Left ventricle myocardium inferior (tissue), 1 donor: ENCODE measurements at places on chromosomes 7 and 10. TPM values are rescaled to one million over a fixed set of nuclear protein-coding genes. Genes with fewer than 3 reads are reported as not detected.

GRCh38 chr7:154899862-154900261, 103.1 kb downstream of the PAXIP1 start:
- no peak overlapping the region for H3K27ac ChIP-seq
- no peaks in the 10 kb centered on the region for H3K36me3 ChIP-seq
- DNase-seq: no peak
- peaks cover 39% of the 10 kb centered on the region for H3K27me3 ChIP-seq
- no peaks in the 10 kb centered on the region for H3K4me1 ChIP-seq

GRCh38 chr7:120502132-120502531, 229.2 kb downstream of the KCND2 start:
- H3K36me3 ChIP-seq: no peaks in the 10 kb centered on the region
- H3K4me1 ChIP-seq: no peaks in the 10 kb centered on the region
- no peak overlapping the region for H3K27ac ChIP-seq
- no peak overlapping the region for H3K4me3 ChIP-seq
- H3K27me3 ChIP-seq: no peaks in the 10 kb centered on the region
- no peak for DNase-seq

DNA sequence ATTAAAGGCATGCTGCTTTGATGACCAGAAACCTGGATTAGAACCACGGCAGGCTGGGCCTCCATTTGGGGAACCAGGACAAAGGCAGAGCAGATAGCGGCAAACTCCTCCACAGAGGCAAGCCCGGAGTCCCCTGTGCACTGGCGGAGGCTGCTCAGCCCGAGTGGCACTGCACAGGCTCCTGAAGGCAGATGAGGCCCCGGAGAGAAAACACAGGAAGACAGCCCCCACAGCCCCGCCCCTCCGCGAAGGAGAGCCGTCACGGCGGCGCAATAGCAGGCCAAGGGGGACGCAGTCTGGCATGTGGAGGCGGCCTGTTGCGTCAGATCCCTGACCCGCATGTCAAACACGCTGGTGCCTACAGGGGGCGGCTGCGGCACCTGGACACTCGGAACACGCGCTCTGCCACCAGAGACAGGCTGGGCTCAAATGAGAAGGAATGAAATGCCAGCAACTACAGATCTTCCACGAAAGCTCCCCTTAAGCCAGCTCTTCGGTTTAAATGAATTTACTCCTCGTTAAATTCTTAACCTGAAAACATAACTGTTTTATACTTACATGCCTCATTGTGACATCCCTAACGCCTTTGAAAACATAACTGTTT, 128.5 kb downstream of the MAD1L1 start:
- H3K27ac ChIP-seq: peak overlapping the region; percentile 47
- no peaks in the 10 kb centered on the region for H3K27me3 ChIP-seq
- peaks cover 57% of the 10 kb centered on the region for H3K4me1 ChIP-seq
- DNase-seq: peak; percentile 87

Gene SLC18A2
- 0.05 TPM for total RNA-seq

GRCh38 chr7:142784716-142785115, 13.9 kb downstream of the PRSS2 start:
- H3K36me3 ChIP-seq: no peaks in the 10 kb centered on the region
- H3K4me1 ChIP-seq: peaks cover 5% of the 10 kb centered on the region
- no peak for DNase-seq
- H3K27ac ChIP-seq: no peak overlapping the region

Gene CALCR
- total RNA-seq: 0.08 TPM

Gene FAM13C
- total RNA-seq: 5.2 TPM

DNA sequence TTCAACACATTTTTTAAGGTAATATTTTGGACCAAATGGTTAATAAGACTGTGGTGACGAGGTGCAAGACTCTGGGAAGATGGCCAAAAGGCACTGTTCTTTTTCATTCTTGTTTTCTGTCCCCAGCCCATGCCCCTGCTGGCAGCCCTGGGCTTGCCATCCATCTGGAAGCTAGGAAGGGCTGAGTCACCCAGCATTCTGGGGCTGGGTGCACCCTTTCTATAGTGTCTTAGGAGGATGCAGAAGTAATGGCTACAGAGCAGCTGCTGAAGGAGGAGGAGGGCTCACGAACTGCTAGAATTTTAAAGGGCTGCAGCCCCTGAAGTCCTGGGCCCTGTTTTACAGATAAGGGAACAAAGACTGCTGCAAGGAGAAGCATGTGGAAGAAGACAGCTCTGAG, 42.8 kb upstream of the ZNF32 start:
- no peaks in the 10 kb centered on the region for H3K36me3 ChIP-seq
- H3K4me3 ChIP-seq: no peak overlapping the region
- peaks cover 35% of the 10 kb centered on the region for H3K4me1 ChIP-seq
- H3K27me3 ChIP-seq: no peaks in the 10 kb centered on the region
